ENCODE measurements at places on chromosomes 5 and 9.

GRCh38 chr9:136899196-136899595 is 12.9 kb downstream of the TRAF2 start:
- DNase-seq, result no peak

- no peak for DNase-seq
Observed at GRCh38 chr5:34059977-34060376, 17.0 kb upstream of the C1QTNF3 start.

DNA sequence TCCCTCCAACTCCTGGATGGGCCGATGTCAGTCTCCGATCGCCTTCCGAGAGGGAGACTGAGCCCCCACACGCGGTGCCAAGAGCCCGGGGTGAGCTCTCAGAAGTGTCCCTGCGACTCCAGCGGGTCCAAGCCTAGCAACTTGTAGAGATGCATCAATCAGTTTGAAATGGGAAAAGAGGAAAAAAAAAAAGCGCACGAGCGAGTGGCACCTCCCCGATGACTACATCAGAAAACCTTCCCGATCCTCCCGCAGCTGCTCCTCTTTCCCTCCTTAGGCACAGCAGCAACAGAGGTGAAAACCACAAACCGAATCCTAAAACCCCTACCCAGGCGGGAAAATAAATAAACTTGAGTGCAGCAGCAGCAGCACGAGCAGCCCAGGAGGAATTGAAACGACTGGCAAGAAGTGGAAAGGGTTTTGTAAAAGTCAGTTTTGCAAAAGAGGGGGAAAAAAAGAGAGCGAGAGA is 1.0 kb upstream of the EFNA5 start:
- peak; percentile 48 for DNase-seq

DNA sequence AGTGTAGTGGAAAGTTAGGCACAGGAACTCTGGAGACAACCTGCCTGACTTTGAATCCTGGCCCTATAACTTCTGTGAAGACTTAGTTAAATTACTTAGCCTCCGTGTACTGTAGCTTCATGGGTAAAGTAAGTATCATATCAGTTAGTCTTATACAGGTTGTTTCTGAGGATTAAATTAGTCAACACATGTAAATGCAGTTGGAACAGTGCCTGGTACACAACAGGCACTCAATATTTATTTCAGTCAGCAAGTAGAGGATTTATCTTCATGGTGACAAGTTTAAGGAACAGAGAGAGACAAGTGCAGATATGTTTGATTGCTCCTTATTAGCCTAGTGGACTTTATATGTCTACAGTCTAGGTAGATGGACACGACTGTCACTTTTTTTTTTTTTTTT is 2.7 kb downstream of the TSLP start:
- no peak for DNase-seq

GRCh38 chr5:2103940-2104339 is 221.2 kb upstream of the IRX4 start:
- no peak for DNase-seq

GRCh38 chr9:115411993-115412452 is 294.1 kb upstream of the TNC start:
- no peak for DNase-seq

DNA sequence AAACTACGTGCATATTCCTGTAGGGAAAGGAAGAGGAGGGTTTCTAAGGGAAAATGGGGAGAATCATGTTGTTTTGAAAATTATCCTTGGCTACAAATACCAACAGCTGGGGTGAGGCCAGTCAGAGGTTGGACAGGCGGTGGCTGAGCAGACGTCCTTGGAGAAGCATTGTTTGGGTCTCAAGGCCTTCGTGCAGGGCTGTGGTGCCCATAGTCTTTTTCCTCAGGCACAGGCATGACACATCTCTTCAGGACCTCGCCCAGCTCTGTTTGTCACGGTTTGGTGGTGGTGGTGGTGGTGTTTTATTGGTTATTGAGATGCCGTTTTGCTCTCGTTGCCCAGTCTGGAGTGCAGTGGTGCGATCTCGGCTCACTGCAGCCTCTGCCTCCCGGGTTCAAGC is 27.8 kb upstream of the EGFL7 start:
- no peak for DNase-seq

DNA sequence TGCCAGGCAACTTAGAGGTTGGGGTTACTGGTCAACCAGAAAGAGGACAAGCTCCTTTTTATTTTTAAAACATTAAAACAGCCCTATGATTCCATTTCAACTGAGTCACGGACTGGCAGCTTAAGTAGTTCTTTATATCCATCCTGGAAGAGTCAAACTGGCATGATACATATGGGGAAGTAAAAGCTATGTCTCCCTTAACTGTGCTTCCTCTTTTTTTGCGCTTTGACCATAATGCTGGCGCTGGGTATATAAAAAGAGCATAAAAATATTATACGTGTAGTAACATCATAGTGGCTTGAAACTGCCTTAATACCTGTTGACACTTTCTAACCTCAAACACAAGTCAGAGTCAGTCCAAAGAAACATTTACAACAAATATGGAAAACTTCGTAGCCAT is 274.4 kb downstream of the CSNK1G3 start:
- DNase-seq, result no peak

- DNase-seq, result no peak
Observed at GRCh38 chr5:43000111-43000840, 39.8 kb downstream of the ANXA2R start.

- peak; percentile 79 for DNase-seq
Observed at GRCh38 chr9:120394058-120394669, 185.8 kb downstream of the CDK5RAP2 start.

- DNase-seq, result peak; percentile 39
Observed at GRCh38 chr5:130282049-130282448, 377.8 kb downstream of the CHSY3 start.

DNA sequence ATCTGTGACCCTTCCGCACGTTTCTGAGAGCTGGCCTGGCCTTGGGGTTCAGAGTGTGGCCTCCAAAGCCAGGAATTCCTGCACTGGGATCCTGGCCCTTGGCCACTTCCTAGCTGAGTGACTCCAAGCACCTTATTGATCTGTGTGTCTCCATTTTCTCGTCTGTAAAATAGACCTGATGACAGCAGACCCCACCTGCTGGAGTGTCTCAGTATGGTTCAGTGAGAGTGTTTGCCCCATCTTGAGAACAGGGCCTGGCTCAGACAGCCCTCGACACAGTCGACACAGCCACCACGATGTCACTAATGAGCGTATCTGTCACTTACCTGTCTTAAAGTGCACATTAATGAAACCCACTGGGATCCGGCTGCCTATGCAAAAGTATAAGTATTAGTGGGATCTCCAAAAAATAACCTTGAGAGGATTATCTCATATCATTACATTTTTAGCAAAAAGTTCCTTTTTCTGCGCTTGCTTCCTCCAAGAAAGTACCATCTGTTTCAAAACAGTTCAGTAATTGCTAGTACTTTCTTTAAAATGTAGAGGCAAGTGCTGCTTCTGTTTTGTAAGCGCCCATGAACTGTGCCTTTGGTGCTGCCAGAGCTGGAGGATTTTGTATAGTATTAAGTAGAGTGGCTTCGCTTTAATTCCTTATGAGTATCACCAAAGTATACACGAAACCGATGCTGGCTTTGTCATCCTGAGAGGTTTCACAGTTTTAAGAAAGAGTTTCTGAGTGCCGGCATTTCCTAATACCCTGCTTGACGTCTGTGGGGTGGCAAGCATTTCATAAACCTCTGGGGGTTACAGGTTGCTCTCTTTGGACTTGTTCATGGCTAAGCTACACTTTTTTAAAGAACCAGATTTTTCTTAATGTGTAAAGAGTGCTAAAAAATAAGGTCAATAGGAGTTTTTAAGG is 31.7 kb downstream of the UBE2QL1 start:
- no peak for DNase-seq

- DNase-seq, result peak; percentile 77
Observed at GRCh38 chr9:131020388-131020787, 11.4 kb downstream of the LAMC3 start.

GRCh38 chr5:107522456-107522855 is 148.3 kb downstream of the EFNA5 start:
- DNase-seq, result no peak

DNA sequence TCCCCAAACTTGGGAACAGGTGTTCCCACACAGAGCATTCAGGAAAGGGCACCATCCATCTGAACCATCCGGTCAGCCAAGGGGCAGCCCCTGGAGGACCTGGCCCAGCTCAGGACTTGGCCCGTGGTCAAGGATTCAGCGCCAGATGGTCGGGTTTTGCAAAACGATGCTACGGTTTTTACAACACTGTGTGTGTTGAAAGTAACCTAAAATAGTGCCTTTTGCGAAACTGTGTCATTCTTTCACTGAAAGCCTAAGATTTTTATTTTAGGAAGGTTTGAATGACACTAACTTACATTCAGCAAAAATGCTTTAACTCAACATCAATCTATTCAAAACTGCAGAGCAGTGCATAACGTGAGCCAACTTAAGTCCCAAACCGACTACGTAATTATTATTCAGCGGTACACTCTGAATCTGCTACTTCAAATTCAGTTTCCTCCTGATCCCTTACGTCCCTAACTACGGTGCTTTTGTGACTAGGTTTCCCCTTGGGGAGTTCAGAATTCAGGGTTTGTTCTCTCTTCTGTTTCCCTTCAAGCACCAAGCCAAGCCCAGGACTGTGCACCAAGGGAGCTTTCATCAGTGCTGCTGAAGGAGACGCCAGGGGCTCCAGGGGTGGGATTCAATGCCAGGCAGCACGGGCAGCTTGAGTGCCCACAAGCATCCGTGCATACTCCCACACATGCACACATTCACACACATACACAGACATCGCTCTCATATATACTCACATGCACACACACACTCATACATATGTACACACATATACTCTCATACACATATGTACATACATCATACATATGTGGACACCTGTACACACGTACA is 25.8 kb downstream of the LPCAT1 start:
- no peak for DNase-seq

DNA sequence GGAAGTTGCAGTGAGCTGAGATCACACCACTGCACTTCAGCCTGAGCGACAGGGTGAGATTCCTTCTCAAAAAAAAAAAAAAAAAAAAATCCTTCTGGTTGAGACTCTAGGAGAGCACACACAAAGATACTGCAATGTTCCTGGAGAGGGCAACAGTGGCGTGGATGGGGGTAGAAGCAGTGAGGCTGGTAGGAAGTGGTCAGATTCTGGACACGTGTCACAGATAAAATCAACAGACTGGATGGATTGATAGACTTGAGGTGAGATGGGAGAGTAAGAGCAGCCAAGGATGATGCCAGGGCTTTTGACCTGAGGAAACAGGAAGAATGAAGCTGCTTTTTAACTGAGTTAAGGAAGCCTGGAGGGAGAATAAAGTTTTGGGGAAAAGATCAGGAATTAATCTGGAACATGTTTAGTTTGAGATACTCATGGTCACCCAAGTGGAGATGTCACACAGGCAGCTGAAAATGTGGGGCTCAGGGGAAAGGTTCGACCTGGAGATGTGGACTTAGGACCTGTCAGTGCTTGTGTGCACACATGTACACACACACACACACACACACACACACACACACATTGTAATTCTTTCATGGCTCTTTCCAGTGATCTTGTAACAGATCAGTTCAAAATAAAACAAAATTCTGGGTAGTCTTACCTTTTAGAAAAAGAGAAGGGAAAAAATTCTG is 88.1 kb downstream of the FANCC start:
- no peak for DNase-seq

DNA sequence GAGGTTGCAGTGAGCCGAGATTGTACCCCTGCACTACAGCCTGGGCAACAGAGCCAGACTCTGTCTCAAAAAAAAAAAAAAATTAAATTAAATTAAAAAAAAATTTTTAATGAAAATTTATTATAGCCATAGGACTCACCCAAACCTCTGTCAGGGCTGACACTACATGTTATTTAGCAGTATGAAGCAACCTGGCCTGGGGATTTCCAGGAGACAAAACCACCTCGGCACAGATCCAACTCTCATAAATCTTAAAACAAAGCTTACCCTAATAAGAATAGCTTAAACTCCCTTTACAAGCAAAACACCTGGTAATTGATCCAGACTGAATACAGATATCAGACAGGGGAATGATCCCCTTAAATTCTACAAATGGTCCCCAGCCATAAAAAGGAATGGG is 38.4 kb downstream of the PPP1R2B start:
- no peak for DNase-seq

- peak; percentile 55 for DNase-seq
Observed at GRCh38 chr9:133351908-133352634, 4.1 kb downstream of the RPL7A start.

GRCh38 chr5:163571744-163572143 is 66.3 kb downstream of the MAT2B start:
- peak; percentile 20 for DNase-seq

- DNase-seq, result no peak
Observed at GRCh38 chr5:101561018-101561417, 657.9 kb upstream of the ST8SIA4 start.

DNA sequence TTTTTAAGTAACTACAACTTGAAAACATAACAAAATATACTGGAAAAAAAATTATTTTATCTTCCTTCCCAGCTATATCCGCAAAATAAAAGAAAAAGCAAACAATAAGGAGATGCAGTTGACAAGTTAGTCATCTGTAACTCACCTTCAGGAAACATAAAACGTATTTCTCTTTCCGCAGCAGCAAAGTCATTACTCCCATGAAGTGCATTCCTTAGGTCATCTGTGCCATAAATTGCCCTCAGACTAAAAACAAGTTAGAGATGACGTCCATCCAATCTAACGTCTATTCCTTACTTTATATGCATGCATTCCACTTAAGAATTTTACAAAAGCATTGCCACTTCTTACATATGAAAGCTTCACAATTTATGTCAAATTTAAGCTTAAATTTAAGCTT is 10.9 kb downstream of the NME5 start:
- no peak for DNase-seq

- DNase-seq, result no peak
Observed at GRCh38 chr5:17213938-17214337, 3.5 kb upstream of the BASP1 start.

DNA sequence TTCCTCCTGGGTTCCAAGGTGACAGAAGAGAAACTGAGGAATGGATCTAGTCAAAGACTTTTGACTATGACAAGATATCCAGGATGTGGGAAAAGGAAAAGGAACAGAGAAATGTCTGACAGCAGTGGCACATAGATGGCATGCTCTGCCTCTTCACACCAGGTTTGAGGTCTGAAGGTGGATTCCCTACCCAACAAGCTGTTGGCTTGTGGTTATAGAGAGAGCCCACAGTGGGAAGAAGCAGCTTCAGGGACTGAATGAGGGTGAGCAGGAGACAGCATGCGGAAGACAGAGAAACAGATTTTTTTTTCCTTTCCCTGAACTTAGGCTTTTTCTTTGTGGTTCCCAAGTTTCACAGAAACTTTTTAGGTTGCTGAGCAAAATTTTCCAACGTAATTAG is 20.6 kb downstream of the IFNW1 start:
- DNase-seq, result no peak

DNA sequence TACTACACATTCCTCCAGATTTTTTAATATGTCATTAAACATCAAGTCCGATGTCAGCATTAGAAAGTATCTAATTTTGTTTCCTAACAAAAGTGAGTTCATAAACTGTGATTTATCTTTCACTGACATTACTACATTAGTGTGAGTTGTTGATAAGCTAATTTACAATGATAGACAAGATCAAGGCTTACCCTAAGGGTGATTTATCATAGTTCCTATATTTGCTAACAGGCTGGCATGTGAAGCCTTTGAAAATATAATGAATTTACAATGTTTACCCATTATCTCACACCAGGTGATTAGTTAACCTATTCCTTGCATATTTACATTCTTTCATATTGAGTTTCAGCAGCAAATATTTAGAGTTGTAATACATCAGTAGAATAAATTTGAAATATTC is 1096.9 kb upstream of the NUDT12 start:
- no peak for DNase-seq

GRCh38 chr9:88721495-88722279 is 186.7 kb downstream of the NXNL2 start:
- DNase-seq, result no peak

Measured in brain microvascular endothelial cell (primary cell).